ENCODE measurements at places on chromosomes 4 and X. TPM values are rescaled to one million over a fixed set of nuclear protein-coding genes. Genes with fewer than 3 reads are reported as not detected.

The INTS6L gene
- total RNA-seq, result 2.2 TPM

The TLR3 gene
- total RNA-seq, result 3.9 TPM

The TASL gene
- not detected for total RNA-seq

The PHEX gene
- 1.1 TPM for total RNA-seq

The UGT8 gene
- total RNA-seq, result not detected

The PALLD gene
- total RNA-seq, result 5.5 TPM

The ARAP2 gene
- total RNA-seq, result under 0.01 TPM

The S100G gene
- not detected for total RNA-seq

The USP17L25 gene
- not detected for total RNA-seq

The PCDH7 gene
- total RNA-seq, result 2.7 TPM

The UGT2B7 gene
- total RNA-seq, result 0.20 TPM

The BEX5 gene
- not detected for total RNA-seq

The ARSD gene
- total RNA-seq, result 11.4 TPM
